ENCODE measurements at places on chromosomes 1 and 21.

- no peak for DNase-seq
Observed at GRCh38 chr1:192506741-192507155, 68.8 kb upstream of the RGS1 start.

GRCh38 chr21:38334866-38335265, 78.1 kb downstream of the KCNJ15 start:
- DNase-seq: no peak

GRCh38 chr1:5765997-5766913, 226.0 kb downstream of the NPHP4 start:
- no peak for DNase-seq

DNA sequence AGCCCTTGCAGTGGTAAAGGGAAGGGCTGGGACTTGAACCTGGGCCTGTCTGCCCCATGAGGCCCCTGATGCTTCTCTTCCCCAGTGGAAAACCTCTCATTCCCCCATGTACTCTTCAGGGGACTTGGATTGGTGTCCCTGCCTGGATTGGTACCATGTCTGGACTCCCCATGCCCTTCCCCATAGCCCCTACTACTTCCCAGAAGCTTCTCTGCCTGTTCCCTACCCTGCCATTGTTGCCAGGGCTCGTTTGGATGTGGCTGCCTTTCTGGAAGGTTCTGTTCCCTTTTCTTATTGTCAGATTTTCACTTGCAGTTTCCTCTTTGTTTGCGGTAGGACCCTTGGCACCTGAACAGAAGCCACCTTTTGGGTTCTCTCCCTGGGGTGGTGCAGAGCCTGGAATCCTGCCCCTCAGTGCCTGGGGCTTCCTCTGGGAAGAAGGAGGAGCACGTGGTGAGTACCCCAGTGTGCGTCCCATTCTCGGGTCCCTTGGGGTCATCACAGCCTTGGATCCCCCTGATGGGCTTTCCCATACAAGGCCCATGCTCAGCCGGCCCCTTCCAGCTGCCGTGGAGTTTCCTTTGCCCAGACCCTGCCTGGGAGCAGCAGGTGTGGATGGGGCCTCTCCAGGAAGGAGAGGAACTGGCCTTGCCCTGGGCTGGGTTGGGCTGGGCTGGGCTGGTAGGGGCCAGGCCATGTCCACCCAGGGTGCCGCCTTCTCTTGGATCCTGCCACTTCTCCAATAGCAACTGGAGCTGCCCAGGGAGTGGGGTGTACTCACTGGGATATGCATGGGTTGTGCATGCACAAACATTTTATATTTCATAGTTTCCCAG, 281.1 kb downstream of the PTPRU start:
- no peak for DNase-seq

- DNase-seq: no peak
Observed at GRCh38 chr1:199854686-199855321, 172.7 kb upstream of the NR5A2 start.

DNA sequence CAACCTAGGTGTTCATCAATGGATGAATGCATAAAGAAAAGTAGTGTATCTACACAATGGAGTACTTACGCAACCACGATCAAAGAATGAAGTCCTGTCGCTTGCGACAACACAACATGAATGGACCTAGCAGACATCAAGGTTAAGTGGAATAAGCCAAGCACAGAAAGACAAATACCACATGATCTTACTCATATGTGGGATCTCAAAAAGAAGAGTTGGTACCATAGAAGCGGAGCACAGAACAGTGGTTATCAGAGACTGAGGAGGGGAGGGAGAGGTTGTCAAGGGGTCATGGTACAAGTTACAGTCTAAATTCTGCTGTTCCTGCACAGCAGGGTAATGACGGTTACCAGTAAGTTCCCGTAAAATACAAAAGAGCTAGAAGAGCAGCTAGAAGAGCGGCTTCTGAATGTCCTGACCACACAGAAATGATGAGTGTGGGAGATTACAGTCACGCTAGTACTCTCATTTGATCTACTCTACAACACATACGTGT, 36.7 kb downstream of the NPHP4 start:
- no peak for DNase-seq

DNA sequence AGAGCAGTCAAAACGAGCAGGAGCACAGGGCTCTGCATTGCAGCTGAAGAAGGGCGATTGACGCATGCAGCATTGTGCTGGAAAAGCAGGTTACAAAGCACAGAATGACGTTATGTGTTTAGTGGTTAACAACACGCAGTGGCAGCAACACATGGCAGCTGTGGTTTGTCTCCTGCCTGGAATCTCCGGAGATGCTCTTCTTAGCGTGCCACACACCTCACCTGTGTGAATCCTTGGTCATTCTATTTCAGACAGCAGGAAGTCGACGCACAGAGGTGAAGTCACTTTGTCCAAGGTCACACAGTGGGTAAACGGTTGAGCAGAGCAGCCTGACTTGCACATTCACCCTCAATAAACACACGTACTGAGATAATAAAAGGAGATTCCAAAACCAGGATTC, 14.7 kb downstream of the OBSCN start:
- no peak for DNase-seq

DNA sequence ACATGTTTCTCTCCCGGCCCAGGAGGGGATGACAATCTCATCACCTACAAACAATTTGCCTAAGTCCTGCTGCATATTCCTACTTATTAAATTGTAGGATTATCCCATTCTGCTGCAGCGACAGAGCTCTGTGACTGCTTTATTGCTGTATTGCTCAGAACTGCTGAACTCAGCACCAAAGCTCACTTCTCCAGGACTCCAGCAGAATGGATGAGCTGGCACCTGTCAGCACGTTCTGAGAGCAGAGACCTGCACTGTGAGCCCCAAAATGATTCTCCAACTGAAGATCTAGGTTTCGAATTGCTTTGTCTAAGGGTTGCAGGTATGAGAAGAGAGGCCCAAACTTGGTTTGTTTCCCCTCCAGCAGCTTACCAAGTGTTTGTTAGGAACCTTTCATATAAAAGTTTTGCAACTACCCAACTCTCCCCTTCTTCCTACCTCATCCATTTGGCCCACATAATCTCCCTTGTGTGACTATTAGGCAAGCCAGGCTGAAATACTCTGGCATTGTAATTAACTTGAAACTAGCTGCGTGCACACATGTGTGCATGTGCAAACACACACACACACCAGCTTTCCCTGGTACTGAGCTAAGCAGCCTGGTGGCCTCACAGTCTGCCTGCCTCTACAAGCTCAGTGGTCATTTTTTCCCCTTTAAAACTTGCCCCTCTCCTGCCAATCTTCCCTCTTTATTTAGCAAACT, 161.4 kb upstream of the CAMK1G start:
- no peak for DNase-seq

Data from stimulated activated CD8-positive, alpha-beta memory T cell treated with anti-CD3 and anti-CD28 coated beads, Interleukin-15, amount 100 ng/mL, for 24 hours (primary cell).